ENCODE measurements at places on chromosomes 7 and 10.

- DNase-seq, result no peak
These were observed 211.6 kb downstream of the SFMBT2 start for GRCh38 chr10:7199152-7199760.

GRCh38 chr7:33771422-33771821 is 133.9 kb upstream of the BMPER start:
- no peak for DNase-seq

DNA sequence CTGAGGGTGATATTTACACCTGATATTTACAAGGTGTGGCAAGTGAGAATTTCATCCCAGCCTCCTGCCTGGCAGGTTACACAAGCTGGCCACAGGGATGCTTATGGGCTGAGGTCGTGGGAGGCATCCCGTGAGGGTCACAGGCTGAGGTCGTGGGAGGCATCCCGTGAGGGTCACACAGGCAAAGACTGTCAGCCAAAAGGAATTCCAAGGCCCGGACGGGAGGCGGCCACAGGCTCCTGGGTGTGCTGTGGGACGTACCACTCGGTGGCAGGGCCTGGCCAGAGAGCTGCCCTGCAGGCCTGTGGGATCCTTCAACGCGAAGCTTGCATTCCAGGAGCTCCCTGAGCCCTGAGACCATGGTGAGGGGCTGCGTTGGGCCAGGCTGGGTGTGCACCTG is 460.6 kb downstream of the DNAJB6 start:
- DNase-seq, result no peak

- DNase-seq, result no peak
These were observed 39.9 kb downstream of the CYTH3 start for GRCh38 chr7:6232534-6232933.

DNA sequence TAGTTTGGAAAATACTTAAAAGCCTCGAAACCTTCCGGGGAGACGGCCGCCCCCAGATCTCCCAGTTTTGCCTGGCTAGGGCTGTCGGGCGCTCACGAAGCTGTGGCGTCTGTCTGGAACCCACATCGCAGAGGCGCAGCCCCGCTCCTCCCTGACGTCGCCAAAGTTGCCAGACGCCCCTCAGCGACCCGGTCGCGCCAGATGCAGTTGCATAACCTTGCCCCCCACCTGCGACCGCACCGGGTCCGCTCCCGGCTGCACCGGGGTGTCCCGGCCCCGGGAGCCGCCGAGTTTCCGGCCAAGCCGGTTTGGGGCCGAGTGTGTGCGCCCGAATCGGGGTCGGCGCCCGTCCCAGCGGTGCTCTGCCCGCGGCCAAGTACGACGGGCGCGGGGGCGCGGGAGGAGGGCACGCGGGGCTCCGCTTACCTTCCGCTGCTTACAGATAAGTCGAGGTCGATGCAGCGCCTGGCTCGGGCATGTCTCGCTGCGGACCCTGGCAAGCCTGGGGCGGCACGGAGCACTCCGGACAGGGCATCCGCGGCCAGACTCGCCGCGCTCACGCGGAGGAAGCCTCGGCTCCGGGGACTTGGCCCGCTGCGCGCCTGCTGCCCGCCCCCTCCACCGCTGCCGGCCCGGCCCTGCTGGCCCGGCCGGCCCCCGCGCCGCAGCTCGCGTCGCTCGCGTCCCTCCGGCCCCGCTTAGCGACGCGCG is 665 bp downstream of the INSYN2A start:
- no peak for DNase-seq

DNA sequence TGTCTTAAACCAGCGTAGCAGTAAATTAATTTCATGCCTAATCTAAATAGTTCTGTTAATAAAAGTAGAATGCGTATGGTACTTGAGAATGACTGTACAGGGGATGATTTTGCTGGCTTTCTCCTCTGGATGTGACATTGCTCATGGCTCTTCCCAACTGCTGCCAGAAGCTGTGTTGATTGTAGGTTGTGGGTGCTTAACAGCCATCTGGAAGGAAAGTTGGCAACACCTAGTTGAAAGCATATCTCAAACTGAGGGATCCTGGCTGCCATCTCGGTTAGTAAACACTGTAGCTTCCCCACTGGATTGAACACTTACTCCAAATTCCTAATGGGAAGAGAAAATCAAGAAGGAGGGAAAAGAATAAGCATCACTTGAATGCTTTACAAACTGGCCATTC is 130.9 kb downstream of the NXPH1 start:
- DNase-seq, result no peak

DNA sequence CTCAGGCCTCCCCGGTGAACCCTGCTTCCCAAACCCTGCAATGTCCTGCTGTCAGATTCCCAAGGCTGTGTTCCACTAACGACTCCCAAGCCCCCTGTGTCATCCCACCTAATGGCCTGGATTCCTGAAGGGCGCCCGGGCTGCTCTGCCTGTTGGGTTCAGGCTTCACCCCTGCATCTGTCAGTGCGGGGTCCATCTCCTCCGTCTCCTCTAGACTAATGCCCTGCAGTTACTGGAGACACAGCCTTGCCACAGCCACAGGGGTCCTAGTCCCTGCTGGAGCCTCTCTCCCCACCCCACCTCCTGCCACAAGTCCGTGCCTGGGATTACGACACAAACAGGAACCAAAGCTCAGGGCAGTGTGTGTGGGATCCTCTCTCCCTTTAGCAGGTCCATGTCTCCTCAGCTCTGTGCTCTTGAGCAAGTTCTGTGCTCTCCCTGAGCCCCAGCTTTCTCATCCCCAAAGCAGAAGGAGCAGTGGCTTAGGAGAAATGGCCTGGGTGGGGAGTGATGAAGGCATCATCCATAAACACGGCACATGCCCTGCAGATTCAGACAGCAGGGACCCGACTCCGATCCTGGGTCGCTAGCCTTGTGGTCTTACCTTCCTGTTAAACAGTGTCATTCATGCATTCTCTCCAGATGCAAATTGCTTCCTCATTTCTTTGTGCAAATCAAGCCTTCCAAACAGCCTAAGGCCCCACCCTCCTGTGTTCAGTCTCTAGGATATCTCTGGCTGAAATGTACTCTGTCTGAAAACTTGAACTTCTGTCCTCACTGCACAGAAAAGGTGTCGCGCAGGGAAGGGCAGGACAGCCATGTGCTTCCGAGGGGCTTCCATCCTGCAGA is 8.2 kb upstream of the RBP3 start:
- DNase-seq, result no peak

- no peak for DNase-seq
These were observed 317.4 kb upstream of the SP8 start for GRCh38 chr7:21104124-21104500.

DNA sequence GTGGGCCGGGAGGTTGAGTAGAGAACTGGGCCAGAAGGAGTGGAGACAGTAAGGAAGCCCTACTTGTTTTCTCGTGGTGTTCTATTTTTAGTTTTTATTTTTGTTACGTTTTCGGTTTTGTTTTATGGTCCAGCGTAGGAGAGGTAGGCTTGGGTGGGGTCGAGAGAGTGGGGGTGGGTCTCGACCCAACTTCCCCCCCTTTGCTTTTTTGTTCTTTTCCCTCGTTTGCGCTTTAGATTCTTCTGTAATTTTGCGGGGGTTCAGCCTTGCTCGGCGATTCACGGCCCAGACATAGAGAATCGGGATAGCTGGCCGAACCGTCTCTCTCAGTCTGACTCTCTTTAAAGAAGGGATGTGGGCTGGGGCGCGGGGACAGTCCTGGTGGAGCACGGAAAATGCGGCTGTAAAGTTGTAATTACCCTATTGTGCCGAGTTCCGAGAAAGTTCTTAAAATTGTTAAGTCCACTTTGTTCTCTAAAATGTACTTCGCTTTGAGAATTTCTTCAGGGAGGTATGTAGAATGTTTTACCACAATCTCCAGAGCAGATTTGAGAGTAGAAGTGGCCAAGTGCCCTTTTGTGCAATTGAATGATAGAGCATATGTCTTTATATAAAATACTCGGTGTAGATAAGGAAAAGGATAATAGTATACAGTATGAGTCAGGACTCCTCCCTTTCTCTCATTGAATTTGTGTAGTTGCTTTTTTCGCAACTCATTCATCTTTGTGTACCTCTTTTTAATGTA is 816 bp downstream of the DMTF1 start:
- peak; percentile 39 for DNase-seq

DNA sequence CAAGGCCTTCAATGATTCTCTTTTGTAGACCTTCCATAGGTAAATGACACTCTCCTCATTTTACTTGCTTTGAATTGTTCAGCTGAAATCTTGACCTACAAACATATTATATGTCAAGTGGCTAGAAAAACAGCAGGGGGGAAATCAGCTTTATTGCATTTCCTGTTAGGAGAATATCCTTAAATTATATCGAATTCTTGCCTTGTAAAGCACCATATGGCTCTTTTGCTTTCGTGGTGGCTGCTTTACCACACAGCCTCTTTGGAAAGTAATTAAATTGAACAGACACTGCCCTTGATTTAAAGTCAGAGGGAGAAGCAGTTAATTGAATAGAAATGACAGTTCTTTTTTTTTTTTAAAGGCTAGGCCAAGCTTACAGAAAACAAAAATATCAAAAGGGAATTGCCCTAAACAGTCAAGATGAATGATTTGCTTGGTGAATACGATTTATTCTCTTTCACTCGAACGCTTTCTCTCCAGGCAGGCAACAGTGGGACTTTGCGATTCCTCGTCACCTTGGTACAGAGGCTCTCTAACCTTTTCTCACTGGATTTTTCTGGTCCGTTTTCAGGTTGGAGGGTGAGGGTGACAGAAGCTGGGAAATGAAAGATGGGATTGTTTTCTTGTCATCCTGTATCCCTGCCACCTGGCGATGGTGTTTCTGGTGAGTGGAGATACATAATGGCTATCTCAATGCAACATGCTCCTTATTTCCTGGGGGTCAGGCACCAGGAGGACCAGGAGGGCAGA is 126.0 kb downstream of the GATA3 start:
- DNase-seq, result no peak

DNA sequence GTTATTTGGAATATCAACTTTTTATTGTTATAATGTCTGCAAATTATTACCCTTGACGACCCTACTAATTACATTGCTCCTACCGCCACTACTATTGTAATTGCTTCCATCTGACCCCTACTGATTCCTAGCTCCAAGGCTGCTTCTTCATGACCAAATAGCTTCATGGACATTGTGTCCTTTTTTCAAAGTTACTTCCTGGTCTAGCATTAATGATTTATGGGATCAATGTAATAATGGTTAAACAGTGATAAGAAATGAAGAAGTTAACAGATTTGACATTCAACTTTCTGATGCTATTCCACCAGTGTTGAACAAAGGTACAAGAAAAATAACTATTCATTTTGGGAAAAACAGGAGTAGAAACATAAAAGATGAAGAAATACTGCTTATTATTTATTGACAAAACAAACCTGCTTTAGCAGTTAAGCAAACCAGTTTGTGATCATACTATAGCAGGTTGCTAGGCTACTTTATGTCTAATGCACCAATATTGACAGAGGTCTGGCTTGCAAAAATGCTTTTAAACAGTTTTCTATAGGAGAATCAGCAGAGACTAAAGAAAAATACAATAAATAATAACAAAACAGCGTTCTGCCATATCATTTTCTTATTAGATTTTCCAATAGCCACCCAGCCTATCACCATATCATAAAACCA is 125.8 kb downstream of the PCLO start:
- DNase-seq, result no peak

DNA sequence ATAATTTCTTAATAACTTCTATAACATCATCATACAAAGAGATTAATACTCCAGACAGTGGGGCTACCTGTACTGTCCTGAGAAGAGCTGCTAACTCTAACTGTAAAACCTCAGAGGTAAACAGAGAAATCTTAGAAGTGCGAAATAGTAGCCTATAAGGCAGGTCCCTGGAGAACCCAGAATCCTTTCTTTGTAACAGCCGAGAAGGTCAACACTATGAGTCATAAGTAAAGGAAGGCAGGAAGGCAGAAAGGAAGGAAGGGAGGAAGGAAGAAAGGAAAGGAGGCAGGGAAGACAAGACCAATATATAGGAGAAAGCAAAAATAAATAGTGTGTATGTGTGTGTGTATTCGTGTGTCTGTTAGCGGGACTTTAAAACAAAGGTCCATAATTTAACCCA is 540.6 kb downstream of the ZWINT start:
- DNase-seq, result no peak

GRCh38 chr10:81534991-81535390 is 340.0 kb upstream of the NRG3 start:
- no peak for DNase-seq

GRCh38 chr7:105990727-105991453 is 27.8 kb downstream of the CDHR3 start:
- no peak for DNase-seq

DNA sequence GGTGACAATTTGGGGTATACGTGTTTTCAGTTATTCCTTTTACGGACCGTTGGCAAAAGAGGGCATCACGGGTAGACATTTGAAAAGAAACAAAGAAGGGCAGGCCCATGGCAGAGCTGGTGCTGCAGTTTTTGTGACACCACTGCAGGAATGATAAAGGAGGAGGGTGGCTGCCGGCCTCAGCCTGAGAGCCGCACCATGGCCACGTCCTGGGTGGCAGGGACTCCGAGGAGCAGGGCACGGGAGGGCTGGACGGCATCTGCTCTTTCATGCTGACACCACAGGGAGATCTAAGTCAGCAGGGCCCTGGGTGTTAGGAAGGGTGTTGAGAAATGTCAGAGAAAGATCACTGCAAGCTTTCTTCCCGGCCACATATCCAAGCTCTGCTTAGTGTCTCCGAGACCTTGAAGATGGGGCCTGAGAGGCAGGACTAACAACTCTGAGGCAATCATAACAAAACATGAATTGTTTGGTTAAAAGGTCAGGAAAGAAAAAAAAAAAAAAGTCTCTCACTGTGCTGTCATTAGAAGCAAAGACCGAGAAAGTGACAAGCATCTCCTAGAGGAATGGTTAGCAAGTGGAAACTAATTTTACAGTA is 36.6 kb downstream of the INSYN2A start:
- no peak for DNase-seq

GRCh38 chr10:13970236-13970956 is 360.3 kb downstream of the FRMD4A start:
- DNase-seq, result no peak

DNA sequence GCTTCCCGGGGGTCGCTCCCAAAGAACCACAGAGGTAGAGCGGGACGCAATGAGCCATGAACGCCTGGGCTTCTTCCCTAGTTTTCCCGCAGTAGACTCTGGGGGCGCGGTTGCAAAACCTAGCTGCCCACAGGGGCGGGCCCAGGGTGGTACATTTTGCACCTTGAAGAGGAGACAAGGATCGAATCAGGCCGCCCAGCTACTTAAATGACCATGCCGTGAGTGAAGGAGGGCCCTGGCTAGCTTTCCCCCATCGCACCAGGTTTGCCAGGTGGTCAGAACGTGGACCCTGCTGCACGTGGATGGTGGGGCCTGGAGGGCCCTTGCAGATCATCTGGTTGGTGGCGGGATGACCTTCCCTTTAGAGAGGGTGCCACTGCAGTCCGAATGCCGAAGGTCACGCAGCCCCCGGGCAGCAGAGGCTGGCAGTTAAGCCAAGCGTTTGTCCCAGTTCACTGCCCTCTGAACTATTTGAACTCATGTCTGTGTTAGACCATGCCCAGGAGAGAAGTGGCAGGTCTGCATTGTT is 604 bp upstream of the SHTN1 start:
- DNase-seq, result peak; percentile 34

GRCh38 chr7:99563650-99564049 is 5.2 kb downstream of the ZNF655 start:
- no peak for DNase-seq

Data from GM13976 (cell line).